Central memory CD4-positive, alpha-beta T cell (primary cell): ENCODE measurements at places on chromosomes 7 and 10.

GRCh38 chr10:32445036-32445435 lies 904 bp upstream of the CCDC7 start:
- no peak for DNase-seq

DNA sequence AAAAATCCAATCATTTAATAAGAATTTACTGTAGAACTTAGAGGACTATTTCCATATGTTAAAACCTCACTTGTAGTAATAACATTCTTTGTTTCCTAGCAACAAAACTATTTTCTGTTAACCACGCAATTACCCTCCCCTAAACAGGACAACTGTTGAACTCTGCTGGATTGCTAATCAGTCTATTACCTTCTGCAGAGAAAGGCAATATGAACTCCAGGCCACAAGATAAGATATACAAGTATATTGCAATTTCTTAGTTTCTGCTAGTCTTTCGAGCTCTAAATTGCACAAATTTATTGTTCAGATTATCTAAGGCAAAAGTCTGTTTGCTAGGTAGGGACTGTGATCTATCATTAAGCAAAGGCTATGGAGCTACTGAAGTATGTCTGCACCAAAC lies 920.1 kb upstream of the LRRN3 start:
- no peak for DNase-seq

DNA sequence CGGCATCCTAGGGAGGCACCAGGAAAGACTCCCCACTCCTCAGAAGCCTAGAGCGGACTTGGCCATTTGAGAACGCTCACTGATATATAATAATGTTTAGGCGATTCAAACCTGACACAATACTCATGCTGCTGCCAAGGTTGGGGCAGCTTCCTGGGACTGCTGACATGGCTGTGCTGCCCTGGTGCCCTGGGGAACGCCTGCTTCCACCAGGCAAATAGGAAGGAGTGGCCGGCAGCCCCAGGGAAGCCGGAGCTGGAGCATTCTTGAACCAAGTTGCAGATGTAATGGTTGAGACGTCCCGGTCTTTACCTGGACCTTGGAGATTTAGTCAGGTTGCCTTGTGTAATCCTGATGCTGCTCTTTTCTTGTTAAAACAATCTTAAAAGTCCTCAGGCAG lies 8.8 kb downstream of the GDF10 start:
- DNase-seq: no peak

DNA sequence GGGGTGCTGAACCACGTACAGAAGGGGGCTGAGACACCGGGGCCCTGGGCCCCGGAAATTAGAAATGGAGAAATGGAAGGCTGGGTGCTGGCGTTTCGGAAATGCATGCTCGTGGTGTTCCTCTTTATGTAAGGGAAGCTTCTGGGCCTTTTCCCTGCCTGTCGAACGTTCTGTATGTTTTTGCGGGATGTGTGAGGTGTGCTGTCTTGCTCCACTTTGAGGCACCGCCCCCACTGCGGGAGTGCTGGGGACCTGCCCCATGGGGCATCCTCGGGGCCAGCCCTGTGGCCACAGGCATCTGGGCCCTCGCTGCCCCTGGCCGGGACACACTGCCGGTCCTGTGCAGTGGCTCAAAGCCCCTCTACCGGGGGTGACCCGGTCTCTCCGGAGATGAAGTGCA lies 1.7 kb upstream of the VENTX start:
- DNase-seq: no peak

DNA sequence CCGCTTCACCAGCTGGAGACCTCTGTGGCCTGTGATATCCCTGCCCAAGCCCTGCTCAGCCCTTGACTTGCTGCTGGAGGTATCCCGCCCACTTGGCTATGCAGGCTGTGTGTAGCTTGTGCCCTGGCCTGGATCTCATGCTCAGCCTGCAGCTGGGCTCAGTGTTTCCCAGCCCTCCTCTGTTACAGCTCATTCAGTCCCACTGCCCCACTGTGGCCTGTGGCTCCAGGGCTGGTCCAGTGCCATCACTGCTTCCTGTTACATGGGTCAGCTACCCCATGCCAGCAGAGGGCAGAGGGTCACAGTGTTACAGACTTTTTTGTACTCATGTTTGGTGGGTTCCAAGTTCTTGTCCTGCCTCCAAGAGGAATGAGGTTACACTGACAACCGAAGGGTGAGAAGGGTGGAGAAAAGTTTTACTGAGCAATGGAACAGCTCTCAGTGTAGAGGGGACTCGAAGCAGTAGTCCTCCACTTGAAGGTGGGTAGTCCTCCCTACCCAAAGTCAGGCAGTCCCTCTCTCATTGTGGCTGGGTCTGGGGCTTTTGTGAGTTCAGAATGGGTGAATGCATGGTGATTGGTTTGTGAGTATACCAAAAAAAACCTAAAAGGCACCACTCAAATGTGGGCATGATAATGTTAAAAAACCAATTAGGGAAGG lies 100.4 kb downstream of the ANKRD7 start:
- no peak for DNase-seq

DNA sequence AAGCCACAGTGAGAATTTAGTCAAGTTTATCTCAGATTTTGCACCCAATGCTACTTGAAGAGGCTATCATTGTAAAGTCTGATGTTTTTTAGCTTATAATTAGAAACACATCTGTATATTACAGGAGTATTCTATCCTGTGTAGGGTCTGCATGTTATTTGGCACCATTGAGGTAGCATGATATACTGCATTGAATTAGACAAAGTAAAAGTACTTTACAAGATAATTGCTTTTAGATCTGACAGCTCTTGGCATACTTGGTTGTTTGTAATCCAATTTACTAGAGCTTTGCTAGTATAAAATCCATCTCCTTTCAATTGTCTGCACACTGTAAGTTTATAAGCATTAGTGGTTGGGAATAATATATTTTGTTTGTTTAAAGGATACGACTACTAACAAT lies 714.3 kb downstream of the ANKRD7 start:
- no peak for DNase-seq

DNA sequence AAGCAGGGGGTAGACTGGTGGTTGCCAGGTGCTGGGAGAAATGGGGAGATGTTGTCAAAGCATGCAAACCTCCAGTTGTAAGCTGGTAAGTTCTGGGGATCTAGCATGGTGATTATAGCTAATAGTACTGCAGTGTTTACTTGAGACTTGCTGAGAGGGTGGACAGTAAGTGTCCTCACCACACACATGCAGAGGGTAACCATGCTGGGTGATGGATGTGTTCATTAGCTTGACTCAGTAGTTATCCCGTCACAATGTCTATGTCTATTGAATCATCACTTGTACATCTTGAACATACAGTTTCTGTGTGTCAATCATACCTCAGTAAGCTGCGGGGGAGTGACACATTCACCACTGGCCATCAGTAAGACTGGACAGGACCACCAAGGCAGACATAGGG lies 42.1 kb downstream of the GSDME start:
- DNase-seq: no peak

GRCh38 chr7:73358590-73359275 lies 30.8 kb downstream of the FKBP6 start:
- no peak for DNase-seq

DNA sequence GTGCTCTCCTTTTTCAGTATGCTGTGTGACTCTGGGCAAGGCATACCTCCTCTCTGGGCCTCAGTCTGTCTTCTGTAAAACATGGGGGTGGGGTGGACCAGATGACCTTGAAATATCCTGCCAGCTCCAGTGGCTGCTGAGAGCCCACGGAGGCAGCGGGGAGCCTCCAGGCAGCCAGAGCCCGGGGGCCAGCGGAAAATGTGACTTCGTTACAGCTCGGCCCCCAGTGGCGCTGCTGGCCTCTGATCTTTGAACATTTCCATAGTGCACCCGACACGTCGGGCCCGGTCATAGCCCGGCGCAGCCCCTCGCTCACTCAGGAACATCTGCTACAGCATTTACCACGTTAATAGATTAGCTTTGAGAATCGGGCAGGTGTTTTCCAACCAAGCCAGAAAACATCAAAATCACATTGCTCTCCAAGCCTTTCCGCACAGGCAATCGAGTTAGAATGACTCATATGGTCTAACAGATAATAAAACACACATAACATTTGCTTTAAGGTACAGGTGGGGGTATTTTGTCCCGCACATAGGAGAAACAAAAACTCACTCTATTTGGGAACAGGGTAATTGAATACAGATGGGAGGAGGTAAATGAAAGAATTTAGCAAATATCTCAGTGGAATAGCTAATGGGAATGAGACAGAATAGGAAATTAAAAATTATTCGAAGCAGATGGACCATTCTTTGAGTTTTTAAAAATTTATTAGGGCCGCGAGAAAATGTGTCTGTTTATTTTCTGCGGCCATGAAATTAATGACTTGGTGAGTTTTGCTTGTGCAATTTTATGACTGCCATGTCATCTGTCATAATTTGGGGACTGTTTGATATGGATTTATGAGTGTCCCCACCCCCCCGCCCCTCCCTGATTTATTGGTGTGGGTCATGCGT lies 26.3 kb upstream of the COMTD1 start:
- DNase-seq: no peak

DNA sequence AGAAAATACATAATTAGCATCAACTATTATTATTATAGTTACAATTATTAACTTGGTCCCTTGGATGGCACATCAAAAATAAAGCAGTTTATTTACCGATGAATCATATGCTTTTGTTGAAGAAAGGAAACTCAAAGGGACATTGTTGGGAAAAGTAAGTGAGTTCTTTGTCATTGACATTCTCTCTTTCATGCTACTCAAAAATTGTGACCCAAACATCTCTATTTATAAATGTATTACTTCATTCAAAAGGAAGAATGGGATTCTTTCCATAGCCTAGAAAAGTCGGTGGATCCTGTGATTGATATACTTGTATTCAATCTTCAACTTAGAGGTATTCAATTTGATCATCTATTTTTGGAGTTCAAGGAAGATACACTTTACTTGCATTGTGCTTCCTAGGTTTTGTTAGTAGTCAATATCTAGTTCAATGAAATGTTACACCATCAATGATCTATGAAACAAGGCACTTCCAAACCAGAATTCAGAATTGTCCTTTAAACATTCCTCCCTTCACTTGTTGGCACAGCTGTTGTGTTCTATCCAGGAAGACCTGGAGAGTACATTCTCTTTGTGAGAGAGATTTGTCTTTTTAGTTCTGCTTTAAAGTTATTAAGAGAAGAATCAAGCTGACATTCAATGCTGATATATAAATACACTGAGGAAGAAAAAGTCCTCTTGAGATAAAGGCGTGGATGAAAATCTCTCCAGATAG lies 235.2 kb downstream of the TMEM26 start:
- DNase-seq: no peak

- no peak for DNase-seq
Observed at GRCh38 chr10:6892864-6893263, 312.8 kb upstream of the PRKCQ start.

DNA sequence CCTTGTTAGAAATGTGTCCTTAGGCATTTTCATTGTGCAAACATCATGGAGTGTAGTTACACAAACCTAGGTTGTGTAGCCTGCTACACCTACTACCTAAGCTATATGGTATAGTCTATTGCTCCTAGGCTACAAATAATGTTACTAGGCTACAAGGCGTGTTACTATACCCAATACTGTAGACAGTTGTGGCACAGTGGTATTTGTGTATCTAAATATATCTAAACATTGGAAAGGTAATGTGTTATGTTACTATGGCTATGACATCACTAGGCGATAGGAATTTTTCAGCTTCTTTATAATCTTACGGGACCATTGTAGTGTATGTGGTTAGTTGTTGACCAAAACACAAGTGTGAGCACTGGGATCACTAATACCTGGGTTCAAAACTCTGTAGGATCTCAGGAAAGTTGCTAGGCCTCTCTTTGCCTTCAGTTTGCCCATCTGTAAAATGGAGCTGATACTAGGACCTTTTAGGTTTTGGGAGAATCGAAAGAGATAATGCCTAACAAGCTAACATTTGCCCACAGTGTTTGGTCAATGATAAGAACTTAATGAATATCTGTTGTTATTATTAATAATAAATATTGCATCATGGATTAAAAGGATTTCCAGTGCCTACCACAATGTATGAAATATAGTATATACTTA lies 2.7 kb downstream of the BICC1 start:
- DNase-seq: no peak

- no peak for DNase-seq
Observed at GRCh38 chr7:415646-416525, 103.8 kb downstream of the PDGFA start.

DNA sequence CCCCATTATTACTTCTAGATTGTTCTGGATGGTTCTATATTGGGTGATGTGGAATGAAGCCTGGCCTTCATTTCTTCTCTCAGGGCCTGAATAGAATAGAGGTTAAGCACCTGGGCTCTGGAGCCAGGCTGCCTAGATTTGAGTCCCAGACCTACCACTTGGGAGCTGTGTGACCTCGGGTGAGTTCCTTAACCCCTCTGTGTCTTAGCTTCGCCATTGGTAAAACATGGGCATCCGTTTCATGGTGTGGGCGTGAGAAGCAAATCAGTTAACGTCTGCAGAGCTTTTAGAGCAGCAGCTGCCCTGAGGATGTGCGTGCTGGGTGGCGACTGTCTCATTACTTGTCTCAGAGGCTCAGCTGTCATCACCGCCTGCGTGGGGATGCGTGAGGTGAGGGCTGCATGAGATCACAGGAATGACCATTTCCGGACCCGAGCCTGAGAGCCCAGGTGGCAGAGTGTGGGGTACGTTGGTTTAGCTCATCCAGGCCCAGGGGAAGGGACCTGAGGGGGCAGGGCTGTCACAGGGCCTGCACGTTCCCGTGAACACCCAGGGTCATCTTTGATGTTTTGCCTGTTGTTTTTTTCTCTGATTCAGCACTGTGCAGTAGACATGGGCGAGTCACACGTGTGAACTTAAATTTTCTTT lies 9.7 kb downstream of the AGAP3 start:
- DNase-seq: peak; percentile 55

DNA sequence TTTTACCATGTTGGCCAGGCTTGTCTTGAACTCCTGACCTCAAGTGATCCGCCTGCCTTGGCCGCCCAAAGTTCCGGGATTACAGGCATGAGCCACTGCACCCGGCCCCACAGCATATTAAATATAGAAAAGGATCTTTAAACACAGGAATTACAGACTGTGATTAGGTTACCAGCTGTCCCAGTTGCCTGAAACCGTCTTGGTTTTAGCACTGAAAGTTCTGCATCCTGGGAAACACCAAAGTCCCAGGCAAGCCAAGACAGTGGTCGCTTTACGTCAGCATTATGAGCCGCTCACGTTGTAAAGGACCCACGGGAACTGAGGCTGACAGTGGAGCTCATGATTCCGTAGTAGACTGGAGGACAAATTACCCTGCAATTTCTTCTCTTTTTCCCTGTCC lies 69.0 kb upstream of the FAM180A start:
- DNase-seq: no peak

DNA sequence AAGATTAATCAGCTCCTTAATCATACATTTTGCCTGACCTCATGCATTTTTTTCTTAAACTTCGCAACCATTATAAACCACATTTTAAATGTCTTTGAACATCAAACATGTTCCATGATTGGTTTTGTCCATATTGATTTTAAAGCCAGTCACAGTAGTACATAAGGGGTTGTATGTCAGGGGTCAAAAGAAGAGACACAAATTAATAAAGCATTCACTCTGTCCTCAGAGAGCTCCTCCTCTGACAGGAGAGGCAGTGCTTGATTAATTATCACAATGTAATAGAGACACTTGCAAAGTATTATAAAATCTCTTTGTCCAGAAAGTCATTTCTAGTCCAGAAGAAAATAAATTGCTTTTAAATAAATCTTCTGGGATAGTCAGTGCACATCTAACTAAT lies 195.5 kb downstream of the MAGI2 start:
- DNase-seq: no peak
